ENCODE measurements at places on chromosomes 2 and 18.

DNA sequence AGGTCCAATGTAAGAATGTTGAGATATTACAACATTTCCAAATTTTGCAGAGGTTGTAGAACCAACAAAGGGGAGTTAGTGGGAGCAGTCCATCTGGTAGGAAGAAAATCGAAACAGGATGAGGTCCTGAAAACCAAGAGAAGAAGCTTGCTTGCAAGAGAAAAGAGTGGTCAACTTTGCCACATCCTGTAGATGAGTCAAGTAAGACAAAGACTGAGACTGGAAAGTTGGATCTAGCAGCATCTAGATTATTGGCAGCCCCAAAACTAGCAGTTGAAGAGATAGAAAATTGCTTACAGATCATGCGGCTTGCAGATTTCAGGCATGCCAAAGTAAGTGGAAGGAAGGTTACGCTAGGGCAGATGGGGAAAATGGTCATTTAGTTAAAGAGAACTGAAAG, 378.9 kb downstream of the GRB14 start:
- no peak for DNase-seq

GRCh38 chr18:14959550-14959949, 211.6 kb downstream of the ANKRD30B start:
- no peak for DNase-seq

DNA sequence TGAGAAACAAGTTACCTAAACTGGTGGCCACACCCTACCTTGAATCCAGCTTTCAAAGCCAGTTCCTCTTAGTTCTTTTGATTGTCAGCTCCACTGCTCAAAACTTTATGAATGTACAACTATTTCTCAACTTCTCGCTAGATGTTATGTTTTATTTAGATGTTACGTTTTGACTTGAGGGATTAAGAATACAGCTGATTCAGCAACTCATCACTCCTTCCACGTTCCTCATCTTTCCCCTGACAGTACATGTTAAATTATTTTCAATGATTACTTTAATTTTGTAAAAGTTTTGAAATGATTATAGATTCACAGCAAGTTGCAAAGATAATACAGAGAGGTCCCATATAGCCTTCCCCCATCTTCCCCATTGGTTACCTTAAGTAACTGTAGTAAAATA, 553.4 kb downstream of the GALR1 start:
- no peak for DNase-seq

- no peak for DNase-seq
Measured at GRCh38 chr2:85319796-85320195, 8.0 kb downstream of the TGOLN2 start.

DNA sequence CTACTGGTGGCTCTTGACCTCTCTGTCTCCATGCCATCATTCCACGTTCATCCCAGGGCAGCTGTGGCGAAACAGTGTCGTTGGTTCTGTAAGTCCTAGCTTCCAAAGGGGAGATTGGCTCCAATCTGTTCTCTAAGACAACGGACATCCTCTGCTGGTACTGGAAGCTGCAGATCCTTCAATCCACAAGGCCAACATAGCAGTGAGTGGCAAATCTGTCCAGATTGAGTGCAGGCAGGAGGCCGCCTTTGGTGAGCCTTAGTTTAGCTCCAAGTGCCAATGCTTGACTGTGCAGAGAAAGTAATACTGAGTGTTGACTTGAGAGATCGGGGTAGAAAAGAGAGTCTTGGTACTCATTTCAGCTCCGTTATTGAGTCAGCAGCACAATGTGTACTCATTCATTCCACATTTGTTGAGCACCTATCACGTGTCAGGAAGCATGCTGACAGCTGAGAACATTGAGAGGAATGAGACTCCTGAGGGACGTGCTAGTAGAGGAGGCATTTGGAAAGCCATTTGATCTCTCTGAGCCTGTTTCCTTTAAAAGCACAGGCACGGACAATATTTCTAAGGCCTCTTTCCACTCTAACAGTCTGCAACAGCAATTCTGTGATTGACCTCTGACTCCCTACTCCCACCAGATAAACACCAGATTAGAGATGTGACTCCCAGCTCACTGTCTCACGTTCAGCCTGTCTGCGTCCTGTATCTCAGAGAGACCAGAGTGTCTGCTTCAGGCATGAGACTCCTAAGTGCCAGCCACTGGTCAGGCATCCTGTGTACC, 306.0 kb downstream of the CLIP4 start:
- DNase-seq: no peak

DNA sequence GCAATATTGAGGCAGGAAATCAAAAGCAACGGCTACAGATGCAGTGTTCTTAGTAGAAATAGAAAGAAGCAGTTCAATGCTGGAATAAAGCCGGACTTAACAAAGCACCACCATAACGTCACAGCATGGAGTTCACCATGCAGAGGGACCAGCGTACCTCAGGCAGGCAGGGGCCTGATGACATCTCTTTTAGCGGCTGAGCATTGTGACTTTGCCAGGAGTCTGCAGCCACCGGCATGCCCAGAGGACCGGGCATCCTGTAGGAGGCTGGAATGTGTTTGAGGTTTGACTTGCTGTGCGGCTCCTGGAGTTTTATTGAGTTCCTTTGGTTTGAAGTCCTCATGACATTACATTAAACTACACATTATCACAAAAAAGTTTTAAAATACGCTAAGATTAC, 139.8 kb downstream of the UXS1 start:
- no peak for DNase-seq

- no peak for DNase-seq
Measured at GRCh38 chr2:144505245-144505831, 14.6 kb downstream of the ZEB2 start.

GRCh38 chr2:64941801-64942200, 47.4 kb upstream of the SLC1A4 start:
- DNase-seq: no peak

DNA sequence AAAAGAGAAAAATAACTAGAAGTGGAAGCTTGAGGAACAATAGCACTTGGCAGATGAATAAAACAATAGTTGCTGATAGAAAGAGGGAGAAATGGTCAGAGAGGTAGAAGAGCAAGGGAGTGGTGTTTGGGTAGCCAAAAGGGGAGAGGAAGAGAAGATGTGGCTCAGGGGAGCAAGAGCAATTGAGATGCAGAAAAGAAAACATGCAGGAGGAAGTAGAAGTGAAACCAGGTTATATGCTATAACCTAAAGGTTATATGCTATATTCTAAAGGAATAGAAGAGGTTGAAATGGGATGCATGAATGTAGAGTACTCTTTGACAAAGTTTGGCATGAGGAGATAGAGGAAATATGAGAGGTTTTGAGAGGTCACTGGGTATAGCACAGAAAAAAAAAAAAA, 759.5 kb downstream of the SATB2 start:
- no peak for DNase-seq

GRCh38 chr2:25331686-25332365, 9.9 kb downstream of the DNMT3A start:
- DNase-seq: no peak

DNA sequence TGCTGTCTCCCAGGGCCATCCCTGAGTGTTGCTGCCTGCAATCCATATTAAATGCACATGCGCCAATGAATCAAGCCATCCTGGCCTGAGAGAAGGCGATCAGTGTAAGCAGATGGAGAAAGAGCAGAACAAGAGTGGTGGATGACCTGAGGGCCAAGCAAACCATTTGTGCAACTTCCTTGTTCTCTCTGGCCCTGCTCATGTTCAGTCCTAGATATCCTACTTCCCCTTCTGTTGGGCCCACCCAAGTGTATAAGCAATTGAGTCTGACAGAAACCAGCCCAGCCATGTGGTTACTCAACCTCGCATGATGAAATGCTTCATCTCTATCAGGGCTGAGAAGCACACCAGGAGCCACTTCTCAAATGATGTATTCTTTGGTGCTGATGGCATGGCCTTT, 383.1 kb upstream of the ID2 start:
- DNase-seq: no peak

DNA sequence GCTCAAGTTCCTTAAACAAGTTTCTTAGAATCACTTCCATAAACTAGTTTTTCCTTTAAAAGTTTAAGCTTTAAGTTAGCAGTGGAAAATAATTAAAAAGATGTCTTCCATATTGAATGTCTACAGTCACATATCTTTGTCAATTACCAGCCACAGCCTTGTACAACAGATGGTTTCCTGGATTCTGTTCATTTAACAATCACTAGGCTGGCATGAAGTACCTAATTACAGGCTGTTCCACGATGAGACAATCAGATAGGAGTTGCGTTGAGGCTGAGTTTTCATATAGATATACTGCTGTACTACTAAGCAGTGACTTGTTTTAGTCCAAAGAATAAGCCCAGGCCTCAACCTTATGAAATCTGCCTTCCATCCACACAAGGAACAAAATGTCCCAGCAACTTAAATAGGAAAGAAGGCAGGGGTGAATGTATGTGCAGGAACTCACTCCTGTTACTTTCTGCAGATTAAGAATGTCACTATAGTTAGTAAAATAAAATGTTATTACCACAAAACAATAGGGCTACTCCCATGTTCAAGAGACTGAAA, 131.0 kb downstream of the ZAP70 start:
- DNase-seq: no peak

DNA sequence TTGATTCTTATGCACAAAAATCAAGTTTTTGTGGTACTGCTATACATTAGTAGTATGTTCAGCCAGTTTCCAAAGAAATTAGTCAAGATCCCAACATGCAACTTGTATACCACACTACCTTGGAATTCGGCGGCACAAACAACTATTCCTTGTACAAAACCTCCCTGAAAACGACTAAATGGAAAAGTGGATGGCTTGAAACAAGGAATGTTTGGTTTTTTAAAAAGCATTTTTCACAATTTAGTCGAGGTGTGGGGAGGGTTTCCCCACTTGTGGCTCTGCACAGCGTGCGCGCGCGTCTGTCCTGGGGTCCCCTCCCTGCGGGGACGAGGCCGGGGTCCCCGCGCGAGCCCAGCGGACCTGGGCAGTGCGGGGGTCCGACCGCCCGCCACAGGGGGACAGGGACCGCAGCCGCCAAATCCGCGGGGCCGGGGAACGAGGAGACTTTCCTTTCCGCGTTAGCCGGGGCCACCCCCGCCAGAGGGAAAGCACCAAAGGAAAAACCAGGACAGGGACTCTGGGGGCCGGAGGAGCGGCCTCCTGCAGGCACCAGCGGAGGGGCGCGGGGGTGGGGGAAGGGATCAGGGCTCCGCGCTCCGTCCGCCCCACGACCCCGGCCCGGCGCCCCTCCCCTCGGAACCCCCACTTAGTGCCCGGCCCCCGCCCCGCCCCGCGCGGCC, 534 bp upstream of the SOCS6 start:
- DNase-seq: no peak

GRCh38 chr18:9049495-9049809, 53.0 kb upstream of the NDUFV2 start:
- DNase-seq: no peak

GRCh38 chr18:61941948-61942471, 49.2 kb upstream of the RNF152 start:
- DNase-seq: no peak

DNA sequence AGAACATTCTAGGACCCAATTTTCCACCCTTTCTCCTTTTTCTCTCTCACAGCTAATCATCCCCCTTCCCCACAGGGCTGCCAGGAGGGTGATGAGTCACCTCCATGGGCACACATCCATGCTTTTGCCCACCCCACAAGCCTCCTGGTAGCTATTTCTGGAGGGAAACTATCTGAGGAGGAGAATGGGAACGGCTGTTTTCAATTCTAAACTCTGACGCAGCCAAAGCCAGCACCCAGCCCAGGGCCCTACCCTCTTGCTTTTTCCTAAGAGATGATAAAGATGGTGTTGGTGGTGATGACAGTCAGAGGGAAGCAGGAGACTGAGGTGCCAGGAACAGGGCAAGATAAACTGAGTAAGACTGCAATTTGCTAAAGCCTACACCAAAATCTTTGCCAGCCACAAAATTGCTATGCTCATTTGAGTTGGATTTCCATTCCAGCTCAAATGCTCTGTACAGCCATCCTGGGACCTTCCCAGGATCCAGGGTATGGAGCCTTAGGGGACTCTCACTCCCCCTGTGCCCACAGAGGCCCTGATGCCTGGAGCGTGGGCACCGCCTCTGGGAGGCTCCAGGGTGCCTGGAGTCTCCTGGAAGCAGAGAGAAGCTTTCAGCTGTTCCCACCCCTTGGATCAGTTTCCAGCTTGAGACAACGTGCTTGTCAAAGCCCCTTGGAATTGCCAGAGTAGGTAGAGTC, 62.0 kb upstream of the FZD7 start:
- DNase-seq: no peak

DNA sequence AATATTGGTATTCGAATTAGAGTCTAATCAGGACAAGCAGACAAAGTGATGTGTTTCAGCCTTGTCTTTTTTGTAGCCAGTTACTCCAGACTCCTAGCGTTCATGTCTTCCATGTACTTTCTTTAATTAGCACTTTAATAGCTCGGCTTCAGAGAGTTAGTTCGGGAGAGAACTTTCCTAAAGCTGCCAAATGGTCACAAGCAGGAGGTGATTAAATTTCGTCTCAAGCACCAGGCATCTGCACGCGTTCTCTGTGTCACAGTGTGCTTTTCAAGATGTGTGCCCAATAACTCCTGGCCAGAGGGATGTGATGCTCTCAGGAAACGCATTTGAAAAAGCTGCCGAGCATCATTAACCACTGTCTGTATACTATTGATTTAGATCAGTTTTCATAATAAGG, 790.8 kb downstream of the SOCS6 start:
- DNase-seq: no peak

DNA sequence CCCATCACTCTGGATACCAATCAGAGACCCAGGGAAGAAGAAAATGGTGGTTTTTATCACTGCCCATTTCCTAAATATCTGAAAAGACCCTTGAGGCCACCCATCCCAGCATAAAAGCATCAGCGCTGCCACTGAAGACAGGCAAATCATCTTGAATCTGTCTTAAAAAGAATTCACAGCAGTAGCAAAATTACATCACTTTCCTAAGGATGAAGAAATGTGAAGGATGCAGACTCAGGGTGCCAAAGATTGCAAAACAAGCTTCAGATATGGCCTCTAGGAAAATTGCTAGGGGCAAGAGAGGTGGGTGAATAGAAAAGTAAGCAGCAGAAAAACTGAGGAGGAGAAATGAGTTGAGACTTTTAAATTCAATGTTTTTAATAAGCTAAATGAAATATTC, 70.0 kb downstream of the SLC25A12 start:
- DNase-seq: no peak

- no peak for DNase-seq
Measured at GRCh38 chr2:14223576-14223975, 408.9 kb upstream of the LRATD1 start.

DNA sequence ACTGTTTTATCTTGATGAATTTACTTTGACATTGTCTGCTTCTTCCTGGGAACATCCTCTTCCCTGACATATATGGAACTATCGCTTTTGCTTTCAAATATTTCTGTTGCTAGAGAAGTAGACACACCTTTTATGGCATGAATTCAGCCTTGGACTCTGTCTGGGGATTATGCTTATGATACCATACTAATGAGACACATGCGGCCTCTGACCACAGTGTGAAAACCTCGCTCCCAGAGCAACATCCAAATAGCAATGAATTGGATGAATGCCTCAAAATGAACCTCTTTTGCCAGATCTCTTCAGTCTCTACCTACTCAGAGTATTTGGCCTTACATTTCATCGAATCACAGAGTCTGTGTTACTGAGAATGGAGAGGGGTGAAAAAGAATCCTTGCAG, 70.9 kb downstream of the PIEZO2 start:
- no peak for DNase-seq

GRCh38 chr2:176409671-176410070, 140.4 kb downstream of the MTX2 start:
- DNase-seq: no peak

- no peak for DNase-seq
Measured at GRCh38 chr2:11955314-11955713, 208.9 kb downstream of the LPIN1 start.
